ENCODE measurements at places on chromosomes 7 and 10.
A peak's percentile ranks its signal among the peaks of the same experiment; 100 is the strongest.

DNA sequence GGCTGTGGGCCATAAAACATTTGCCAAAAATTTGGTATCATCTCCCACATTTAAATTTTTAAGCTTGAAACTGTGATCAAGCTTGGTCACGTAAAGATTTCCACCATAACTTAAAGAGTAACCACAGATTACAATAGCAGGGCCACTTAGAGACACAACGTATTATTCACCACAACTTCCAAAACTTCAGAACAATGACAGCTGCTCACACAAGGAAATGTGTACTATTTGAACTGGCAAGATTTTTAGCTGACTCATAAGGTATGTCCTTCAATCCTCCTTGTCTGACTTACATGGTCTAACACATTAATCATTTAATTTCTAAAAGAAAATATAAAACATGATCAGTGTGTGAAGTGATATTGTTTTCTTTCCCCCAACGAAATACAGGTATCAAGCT is 234.5 kb downstream of the PARD3 start:
- no peak for DNase-seq

GRCh38 chr10:2978111-2978510 is 89.2 kb upstream of the PFKP start:
- no peak for DNase-seq

- peak; percentile 88 for DNase-seq
These were observed 55.4 kb downstream of the SLC37A3 start for GRCh38 chr7:140342727-140343514.

DNA sequence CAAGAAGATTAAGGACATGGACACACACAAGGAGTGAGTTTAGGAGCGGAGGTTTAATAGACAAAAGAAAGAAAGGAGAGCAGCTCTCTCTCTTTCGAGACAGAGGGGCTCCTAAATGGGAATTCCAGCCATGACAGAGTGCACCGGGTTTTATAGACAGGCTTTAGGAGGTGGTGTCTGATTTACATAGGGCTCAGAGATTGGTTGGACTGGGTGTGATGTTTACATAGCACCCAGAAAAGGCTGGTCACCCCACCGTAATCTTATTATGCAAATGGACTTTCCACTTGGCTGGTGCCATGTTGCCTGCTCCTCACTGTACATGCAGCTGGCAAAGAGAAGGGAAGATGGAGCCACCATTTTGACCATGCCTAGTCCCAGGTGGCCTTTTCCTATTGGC is 28.4 kb upstream of the MRC1 start:
- no peak for DNase-seq

DNA sequence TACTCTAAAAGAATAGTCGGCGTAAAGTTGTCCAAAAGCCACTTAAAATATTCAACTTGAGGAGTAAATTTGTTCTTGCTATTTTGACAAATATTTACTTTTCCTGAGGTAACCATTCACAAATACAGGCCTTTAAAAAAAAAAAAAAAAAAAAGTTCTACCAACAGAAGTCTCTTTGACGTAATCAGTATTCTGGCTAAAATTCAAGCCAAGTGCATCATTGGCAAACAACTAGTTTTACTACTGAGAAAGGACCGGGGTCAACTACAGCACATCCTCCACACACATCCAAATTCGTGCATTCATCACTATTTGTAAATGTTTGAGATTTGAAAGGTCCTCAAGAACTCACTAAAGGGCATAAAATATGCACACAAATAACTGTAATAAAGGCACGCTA is 2.0 kb downstream of the OAT start:
- no peak for DNase-seq

- peak; percentile 94 for DNase-seq
These were observed 10.5 kb downstream of the PLXDC2 start for GRCh38 chr10:19826712-19827111.

DNA sequence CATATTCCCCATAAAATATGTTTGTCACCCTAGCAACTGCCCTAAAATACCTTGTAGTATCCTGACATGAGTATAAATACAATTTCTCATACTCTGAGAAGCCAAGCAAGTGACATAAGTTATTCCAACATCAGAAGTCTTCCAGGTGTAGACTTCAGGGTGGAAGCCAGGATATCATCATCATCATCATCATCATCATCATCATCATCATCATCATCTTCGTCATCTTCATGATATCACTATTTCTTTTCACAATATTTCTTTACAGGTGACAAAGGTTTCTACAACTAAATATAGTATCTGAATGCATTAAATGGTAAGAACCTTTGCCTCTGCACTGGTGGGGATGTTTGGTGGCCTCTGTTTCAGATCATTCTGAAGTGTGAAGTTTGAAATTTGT is 10.0 kb upstream of the GPR141 start:
- DNase-seq = no peak

DNA sequence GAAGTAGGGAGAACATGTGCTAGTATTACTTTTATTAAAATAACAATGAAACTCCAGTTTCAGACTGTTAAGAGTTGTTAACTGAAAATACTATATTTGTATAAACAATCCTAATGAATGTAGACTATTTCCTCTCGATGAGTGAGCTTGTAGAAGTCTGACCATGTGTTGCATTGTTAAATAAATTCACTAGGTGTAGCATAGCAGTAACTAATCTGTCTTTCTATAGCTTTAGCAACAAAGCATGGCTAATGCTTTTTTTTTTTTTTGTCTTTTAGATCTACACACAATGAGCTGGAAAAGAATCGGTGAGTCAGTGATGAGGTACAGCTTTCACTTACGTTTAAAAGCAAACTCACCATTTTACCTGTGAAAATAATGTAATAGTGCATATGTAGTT is 37.1 kb downstream of the MXI1 start:
- DNase-seq = no peak

DNA sequence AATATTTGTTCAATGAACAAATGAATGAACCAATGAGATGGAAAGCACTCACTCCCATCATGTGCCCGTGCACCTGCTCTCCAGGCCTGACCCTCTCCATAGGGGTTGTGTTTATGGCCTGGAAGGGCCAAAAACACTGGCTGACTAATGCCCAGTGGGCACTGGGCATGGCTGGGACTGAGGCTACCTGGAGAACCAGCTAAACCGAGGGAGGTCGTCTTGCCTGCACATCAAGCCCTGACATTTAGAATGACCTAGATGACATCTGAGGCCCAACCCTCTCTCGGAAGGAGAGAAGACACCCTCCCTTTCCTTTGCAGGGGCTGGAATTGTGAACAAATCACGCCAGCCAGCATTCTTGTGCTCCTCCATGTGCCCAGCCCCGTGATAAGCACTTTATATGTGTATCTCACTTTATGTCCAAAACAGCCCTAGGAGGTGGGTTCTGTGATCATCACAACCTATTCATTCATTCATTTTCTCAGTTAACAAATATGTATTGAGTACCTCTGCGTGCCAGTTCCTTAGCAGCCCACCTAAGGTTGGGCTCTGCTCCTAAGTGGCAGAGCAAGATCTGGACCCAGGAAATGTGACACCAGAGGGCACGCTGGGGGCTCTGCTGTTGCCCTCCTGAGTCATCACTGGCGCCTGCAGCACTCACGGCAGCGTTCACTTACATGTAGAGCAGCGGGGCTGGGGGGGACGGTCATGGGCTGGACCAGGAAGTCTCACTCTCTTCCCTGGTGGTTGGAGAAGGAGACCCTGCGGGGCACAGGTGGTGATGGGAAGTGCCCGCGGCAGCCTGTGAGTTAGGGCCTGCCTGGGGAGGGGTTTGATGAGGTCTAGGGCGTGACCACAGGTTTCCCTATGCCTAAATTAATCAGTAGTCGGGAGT is 52.0 kb downstream of the TSPAN15 start:
- DNase-seq = no peak

- DNase-seq = no peak
These were observed 24.6 kb downstream of the FHIP2A start for GRCh38 chr10:114845978-114846693.

DNA sequence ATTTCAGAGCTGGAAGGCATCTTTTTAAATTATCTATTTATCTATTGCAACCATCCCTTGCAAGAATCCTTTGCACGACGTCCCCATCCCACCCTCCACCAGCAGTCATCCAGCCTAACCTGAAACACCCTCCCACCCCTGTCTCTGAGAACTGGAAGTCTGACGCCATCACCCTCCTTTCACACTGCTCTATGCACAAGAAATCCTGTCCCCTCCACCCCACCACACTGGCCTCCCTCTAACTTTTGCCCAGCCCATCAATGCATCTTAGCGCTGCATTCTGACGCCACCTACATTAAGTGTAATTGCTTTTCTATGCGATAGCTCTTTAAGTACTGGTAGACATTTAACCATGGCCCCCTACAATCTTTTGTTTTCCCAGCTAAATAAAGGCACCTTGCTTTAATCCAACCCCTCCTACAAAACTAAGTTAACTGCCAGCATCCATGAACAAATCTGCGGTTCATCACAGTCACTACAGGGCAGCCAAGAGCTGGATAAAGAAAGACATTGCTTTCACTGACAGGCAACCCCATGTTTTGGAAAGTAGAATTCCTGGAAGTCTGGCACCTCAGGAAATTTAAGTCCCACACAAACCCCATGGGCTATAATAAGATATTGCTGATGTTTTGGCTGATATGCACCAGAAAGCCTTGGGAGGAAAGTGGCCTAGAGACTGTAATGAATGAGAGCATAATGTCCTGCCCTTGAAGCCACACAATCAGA is 128.0 kb downstream of the GLI3 start:
- DNase-seq = no peak

DNA sequence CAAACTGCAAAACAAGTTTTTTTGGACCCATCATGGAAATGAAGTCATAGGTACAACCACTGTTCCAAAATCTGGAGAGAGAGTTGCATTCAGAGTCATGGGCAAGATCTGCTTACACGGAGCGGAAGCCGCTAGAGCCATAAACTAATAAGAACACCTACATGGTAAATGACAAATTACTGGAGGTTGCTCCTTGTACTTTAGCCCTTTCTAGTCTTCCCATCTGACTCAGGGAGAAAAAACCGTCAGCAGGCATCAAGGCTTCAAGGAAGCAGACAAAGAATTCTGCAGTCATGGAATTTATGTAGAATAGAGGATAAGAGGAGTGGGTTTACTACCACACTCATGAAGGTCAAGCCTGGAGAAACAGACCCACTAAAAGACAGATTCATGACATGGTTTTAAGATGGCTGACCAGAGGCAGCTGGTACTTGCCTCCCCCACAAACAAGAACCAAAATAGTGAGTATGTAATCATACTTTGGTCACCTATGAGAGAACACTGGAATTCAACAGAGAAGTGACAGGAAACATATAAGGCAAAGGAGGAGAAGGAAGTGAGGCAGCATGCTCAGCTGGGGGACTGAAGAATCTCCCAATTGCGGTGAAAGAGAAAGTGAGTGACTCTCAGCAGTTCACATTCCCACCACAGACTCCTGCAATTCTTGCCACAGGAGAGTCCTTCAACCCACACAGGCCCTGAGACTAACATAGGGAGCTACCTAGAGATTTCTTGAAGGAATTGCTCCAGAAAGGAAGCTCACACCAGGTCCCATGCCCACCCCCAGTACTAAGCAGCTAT is 42.4 kb upstream of the ASAH2 start:
- no peak for DNase-seq

DNA sequence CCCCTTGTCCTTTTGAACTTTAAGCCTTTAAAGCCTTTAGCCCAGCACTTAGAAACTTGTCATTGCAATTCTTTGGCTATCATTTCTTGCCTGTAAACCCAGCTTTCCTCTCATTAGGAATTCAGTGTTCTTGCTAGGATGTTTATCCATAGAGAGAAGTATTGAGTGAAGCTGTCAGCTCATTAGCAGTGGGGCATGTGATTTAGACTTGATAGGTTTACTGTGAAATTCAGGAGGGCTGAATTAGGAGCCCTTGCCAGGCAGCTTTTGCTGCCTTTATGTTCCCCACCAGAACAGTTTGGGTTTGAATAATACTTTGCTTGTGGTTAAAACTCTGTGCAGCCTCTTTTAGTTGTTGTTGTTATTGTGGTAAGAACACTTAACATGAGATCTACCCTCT is 39.5 kb downstream of the LHFPL3 start:
- DNase-seq = no peak

- no peak for DNase-seq
These were observed 9.1 kb downstream of the C10orf90 start for GRCh38 chr10:126661356-126661755.

GRCh38 chr10:22453948-22454591 is 108.8 kb downstream of the SPAG6 start:
- no peak for DNase-seq

DNA sequence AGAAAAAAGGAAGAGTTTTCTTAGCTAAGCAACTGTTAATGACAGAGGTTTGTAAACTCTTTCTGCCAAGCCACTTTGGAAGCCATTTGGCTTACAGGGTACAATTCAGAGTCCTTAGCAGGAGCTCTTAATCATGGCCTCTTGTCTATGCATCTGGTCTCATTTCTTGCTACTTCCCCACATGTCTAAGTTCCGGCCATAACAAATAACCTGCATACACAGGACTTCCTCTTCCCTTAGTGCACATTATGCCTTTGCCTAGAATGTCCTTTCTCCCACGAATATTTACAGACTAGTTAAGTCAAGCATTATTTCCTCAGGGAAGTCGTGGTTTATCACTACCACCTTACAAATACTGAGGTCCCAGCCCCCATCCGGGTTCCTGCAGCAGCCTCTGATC is 8.6 kb upstream of the UPF2 start:
- DNase-seq = peak; percentile 50

GRCh38 chr10:119414081-119414611 is 128.4 kb downstream of the RGS10 start:
- DNase-seq = no peak

- DNase-seq = no peak
These were observed 9.9 kb upstream of the ACSL5 start for GRCh38 chr10:112363696-112364688.

GRCh38 chr10:31771331-31771831 is 157.2 kb downstream of the ARHGAP12 start:
- DNase-seq = no peak
